NCI-H2081 treated with DMSO at 0.1 percent for 48 hours (cell line): ENCODE measurements at places on chromosomes 5 and 9.

- no peak for DNase-seq
These were observed 191.8 kb upstream of the SMC2 start for GRCh38 chr9:103902263-103902662.

- no peak for DNase-seq
These were observed 8.9 kb upstream of the LNPEP start for GRCh38 chr5:96927008-96927407.

DNA sequence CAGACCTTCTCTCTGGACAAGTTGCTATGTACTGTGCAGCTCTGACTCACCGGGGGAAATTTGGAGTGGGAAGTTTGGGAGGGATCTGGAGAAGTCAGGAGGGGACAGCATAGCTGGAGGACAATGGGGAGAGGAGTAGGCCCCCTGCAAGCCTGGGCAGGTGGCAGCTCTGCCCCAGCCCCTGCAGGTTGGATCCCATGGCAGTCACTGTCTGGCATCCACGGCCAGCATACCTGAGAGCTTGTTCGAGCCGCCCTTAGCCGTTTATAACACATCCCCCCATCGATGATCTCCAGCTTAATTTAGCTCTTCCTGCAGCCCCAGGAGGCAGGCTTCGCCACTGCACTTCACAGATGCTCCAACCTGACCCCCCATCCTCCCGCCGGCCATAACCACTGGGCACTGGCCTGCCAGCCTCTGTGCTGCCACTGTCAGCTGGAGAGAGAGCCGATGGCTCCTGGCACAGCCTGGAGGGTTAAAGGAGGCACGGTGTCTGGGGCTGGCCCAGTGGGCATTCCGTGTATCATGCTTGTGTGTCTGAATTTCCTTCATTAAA, 57.7 kb upstream of the RNU6ATAC start:
- no peak for DNase-seq

- no peak for DNase-seq
These were observed 132.0 kb upstream of the GRIA1 start for GRCh38 chr5:153358315-153358976.

GRCh38 chr5:93425096-93425495, 155.9 kb downstream of the NR2F1-AS1 start:
- DNase-seq: no peak

DNA sequence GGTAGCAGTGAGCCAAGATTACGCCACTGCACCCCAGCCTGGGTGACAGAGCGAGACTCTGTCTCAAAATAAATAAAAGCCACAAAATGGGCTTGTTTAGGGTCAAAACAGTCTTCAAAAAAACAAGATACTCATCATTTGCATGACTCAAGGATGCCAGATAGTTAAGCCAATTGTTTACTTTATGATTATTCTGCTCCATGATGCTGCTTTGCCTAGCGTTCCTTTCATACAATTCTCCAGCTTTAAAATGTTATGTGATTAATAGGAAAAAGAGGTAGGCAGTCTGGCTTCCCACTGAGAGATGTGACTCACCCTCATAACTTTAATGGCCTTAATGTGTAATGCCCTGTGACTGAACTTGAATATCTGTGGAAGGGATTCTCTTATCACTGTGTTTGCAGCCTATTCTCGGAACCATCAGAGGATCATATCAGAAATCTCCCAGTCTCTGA, 364.6 kb upstream of the TRPC7 start:
- no peak for DNase-seq

DNA sequence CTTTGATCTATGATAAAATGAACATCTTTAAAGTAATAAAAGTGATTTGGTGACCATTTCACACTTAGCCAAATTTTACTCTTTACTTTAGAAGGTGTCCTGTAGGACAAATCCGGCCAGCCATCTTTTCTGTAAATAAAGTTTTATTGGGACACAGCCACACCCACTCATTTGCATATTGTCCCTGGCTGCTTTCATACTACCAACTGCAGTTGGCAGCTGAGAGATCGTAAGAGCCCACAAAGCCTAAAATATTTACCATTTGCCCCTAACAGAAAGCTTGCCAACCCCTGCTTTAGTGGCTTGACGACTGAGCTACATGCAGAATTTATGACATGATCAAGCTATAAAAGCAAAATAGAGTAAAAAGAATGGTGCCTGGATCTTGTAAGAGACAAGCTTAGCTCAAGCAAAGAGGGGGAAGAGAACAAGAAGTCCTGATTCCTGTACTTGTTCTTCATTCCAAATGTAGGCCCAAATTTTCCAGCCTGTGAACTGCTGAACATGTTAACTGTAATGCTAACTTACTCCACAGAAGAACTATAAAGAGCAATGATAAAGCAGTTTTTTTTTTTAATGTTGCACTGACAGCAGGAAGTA, 7.4 kb upstream of the FBXO10 start:
- DNase-seq: no peak

- no peak for DNase-seq
These were observed 640 bp downstream of the SURF4 start for GRCh38 chr9:133375116-133375723.

DNA sequence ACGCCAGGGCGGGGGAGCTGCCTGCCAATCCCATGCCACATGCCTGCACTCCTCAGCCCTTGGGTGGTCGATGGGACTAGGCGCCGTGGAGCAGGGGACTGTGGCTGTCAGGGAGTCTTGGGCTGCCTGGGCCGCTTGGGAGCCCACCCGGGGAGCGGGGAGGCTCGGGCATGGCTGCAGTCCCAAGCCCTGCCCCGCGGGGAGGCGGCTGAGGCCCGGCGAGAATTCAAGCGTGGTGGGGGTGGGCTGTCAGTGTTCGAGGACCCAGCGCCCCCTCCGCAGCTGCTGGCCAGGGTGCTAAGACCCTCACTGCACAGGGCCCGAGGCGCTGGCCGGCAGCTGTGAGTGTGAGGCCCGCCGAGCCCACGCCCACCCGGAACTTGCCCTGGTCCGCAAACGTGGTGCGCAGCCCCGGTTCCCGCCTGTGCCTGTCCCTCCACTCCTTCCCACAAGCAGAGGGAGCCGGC, 83.2 kb upstream of the DMRTA1 start:
- no peak for DNase-seq
